ENCODE measurements at places on chromosomes 12 and 14.

GRCh38 chr12:11673666-11674461 lies 24.4 kb downstream of the ETV6 start:
- DNase-seq = no peak

GRCh38 chr14:69968681-69969080 lies 89.5 kb downstream of the SMOC1 start:
- DNase-seq = no peak

GRCh38 chr12:80936642-80937390 lies 918 bp downstream of the LIN7A start:
- DNase-seq = no peak

- DNase-seq = no peak
Measured at GRCh38 chr14:95330591-95331370, 11.1 kb upstream of the CLMN start.

DNA sequence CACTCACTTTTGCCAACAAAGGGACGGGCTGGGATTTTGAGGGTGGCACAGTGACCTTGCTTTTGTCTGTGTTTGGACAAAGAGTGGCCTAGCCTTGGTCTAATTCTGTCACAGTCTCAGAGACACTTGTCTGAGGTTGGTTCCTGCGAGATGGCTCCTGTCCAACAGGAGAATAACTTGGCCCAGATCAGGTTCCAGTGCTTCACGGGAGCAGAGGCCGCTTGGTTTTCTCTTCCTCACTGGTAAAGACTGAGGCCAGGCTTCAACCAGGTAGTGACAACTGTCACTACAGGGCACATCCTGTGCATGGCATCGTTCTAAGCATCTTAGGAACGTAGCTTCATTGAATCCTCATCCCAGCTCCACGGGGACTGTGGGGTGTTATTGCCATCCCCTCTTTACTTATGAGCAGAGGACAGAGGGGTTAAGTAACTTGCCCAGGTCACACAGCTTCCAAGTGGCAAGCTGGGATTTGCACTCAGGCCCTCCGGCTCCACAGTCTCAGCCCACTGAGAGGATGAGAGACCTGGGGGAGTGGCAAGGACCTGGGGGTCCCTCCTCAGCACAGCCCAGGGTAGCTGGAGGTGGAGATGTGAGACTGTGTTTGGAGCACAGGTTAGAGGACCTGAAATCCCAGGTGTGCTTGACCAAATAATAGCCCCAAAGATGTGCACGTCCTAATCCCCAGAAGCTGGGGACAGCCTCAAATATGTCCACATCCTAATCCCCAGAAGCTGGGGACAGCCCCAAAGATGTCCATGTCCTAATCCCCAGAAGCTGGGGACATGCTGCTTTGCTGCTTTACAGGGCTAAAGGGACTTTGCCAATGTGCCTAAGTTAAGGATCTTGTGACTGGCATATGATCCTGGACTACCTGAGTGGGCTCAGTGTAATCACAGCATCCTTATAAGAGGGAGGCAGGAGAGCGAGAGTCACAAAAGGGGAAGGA lies 179.2 kb upstream of the RTL1 start:
- no peak for DNase-seq

- DNase-seq = no peak
Measured at GRCh38 chr12:81181691-81182090, 103.8 kb downstream of the ACSS3 start.

GRCh38 chr14:70006699-70007098 lies 127.5 kb downstream of the SMOC1 start:
- no peak for DNase-seq

- no peak for DNase-seq
Measured at GRCh38 chr12:129530984-129531383, 372.8 kb downstream of the TMEM132D start.

- no peak for DNase-seq
Measured at GRCh38 chr12:92529944-92530343, 172.8 kb upstream of the PLEKHG7 start.

- DNase-seq = no peak
Measured at GRCh38 chr14:20622816-20623291, 18.6 kb downstream of the OR6S1 start.

DNA sequence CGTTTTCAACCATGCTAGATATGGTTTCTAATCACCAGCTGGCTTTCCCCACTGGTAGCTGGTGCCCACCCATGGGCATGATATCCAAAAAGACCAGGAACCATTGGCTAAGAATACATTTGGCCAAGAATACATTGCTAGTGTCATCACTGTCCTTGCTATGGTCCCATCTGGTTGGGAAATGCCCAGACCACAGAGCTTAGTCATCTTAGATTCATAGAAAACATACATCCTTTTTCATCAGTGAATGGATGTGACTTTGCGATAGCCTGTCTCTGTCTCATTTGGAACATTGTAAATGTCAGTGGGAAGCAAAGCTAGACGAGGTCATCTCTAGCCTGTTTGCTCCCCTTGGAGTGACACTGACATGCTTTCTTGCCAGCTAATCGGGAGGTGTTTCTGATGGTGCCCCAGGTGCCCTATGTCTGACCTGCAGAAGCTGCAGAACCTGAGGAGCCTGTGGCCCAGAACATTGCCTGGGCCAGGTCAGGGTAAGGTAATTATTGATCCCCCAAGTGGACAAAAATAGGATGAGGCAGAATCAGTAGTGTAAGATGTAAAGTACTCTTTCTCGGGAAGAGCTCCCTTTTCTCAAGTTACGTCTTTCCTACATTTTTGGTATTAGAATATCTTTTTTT lies 194.8 kb downstream of the SLC41A2 start:
- no peak for DNase-seq

DNA sequence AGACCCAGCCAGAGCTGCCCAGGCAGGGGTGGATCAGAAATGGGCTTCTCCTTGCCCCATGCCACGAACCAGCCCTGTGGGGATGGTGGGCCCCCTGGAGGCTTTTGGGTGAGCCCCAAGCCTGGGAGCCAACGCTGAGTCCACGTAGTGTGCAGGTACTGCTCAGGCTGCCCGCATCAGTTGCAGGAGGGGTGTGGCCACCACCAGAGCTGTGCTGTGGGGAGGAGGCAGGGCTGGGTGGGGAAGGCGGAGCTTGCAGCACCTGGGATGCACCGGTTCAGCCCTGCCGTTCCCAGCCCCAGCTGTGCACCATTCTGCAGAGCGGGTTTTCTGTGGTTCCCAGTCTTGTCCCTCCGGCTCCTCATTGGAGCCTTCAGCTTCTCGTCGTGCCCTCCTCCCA lies 36.3 kb downstream of the IL31 start:
- DNase-seq = no peak

DNA sequence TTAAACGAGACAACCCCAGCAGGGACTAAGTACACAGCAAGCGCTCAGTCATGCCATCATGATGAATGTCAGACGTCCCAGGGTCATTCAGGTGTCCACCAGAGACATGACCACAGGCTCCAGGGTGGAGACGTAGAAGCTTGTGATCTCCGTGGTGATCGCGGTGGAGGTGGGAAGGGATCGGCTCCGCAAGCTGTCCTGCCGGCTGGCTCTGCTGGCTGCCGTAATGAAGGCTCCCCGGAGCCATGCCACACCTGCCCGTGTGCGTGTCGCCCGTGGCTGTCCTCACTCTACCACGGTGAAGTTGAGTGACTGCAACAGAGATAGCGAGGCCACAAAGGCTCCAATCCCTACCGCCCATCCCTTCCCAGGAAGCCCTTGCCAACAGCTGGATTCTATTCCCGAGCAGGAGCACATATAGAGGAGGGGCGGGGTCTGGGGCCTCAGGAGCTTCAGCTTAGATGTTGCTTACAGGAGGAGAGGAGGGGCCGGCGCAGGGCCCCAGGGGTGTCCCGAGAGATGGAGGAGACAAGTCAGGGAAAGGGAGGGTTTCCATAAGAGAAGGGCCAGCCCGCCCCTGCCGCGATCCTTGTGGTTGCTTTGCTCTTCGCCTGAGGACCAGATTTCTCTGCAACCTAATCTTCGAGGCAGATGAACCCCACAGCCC lies 332.6 kb upstream of the SFSWAP start:
- no peak for DNase-seq

DNA sequence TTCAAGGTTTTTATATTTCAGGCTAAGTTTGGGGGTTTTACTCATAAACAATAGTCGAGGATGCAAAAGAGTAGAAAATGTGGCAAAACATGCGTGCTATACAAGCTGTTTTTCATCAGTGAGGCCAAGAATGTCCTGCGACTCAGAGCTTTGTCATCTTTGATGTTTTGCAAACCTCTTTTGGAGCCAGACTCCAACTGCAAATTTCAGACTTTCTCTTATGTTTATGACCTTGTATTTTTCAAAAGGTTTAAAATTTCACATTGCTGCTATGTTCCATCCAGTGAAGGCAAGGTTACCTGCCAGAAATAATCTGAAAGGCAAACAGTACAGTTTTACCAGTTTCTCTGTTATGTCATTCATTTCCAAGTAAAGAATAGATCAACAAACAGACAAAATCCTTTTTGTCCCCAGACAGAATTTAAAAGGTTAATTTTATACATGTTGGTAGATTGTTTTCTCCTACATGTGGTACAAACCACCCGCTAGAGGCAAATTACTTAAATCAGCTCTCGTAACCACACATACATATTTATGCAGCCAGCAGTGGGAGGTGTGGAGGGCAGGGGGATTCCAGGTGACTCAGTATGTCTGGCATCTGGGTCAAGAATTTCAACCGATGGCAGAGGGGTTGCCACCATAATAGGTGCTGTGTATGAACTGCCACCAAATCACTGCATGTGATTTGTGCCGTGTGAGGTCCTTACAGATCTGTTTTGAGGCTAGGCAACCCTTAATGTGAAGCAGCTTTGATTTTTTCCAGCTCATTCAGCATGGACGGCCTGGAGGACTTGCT lies 119.8 kb upstream of the CPM start:
- DNase-seq = peak; percentile 26

- no peak for DNase-seq
Measured at GRCh38 chr12:59834659-59835474, 239.0 kb downstream of the SLC16A7 start.

- DNase-seq = no peak
Measured at GRCh38 chr12:75856235-75856634, 175.3 kb downstream of the PHLDA1 start.

DNA sequence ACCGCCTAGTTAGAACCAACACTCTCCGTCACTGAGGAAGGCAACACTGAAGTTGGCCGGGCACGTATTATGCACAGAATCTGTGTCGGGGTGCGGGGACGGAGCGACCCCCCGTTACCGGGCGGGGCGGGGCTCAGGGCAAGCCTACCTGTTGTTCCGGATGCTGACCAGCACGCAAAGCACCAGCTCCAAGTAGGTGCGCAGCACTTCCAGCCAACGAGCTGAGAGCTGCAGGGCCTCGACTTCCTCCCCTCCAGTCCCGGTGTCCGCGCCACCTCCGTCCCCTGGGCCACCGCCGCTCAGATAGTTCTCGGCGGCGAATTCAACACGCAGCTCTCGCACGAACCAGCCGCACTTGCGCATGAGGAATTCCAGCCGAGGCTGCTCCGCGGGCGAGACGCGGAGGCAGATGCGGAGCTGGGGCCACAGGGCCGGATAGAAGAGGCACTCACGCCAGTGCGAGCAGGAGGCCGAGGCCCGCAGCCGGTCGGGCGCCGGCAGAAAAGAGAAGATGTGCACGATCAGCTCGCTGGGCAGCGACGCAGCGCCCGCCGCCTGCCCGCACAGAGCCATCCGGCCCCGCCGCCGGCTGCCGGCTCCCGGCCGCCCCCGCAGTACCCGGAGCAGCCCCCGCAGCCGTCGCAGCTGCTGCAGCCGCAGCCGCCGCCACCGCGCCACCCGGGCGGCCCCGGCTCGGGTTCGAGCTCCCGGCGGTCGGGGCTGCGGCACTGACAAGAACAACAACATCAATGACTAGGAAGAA lies 636 bp downstream of the FBXO33 start:
- peak; percentile 8 for DNase-seq

DNA sequence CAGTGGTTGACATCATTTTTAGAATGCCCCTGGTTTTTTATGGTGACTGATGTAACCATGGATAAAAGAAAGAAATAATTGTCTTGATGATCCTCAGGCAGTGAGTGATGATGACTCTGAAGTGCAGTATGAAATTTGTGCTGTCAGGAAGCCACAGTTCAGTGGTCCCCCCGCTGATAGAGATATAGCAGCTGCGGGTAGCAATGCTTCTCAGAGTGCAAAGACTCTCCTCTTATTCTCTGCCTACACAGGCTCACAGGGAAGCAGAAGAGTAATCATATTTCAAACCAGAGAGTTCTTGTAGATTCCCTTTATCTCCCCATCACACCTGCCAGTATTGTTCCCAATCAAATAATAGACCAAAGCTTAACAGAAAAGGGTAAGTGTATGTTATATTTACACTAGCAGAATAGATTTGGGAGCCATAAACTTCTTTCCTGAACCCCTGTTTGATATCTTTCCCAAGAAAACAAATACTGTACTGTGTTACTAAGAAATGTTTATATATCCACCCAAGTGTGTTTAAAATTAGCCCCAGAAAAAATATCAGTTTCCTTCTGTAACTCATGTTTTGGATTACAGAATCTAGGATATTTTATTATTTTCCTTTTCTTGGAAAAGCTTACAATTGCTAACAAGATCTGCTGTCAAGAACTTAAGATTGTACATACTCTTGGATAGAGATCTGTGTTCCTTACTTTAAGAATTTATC lies 1817.4 kb upstream of the FLRT2 start:
- DNase-seq = no peak

- DNase-seq = no peak
Measured at GRCh38 chr14:78805570-78805969, 635.4 kb downstream of the NRXN3 start.

- DNase-seq = no peak
Measured at GRCh38 chr12:116395396-116395795, 117.9 kb upstream of the MED13L start.

DNA sequence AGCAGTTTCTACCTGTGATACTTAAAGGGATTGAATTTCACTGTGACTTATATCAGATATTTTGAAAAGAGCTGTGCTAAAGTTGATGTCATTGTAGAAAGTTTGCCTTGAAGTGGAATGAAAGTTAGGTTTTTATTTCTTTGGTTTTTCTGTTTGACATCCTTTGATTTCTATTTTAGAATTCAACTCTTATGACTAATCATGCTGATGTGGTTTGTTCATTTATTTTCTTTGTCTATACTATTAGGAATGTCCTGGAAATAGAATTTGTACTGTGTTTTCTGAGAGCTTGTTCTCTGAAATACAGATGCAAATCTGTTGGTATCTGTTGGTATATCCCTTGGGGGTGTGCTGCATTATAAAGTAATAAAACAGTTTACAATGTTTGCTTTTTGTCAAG lies 3.3 kb downstream of the CNOT2 start:
- DNase-seq = no peak

DNA sequence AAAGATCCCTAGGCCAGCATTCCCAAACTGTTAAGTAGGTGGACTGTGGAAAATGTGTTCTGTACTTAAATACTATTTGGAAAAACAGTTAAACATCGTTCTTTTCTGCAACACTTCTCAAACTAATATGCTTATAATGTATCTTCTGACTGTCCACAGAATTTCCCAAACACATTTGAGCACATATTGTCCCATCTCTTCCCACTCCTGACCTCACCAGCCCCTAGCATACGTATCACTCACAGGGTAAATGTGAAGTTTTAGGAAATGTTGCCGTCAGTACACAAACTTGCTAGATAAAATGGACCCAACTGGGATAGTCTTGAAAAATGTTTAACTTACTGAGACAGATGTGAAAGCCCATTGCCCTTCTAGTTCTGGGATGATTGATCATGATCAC lies 27.7 kb downstream of the ARID2 start:
- no peak for DNase-seq

GRCh38 chr12:109951136-109951535 lies 45.0 kb downstream of the GIT2 start:
- no peak for DNase-seq

- no peak for DNase-seq
Measured at GRCh38 chr12:131916306-131917138, 12.6 kb upstream of the PUS1 start.

- DNase-seq = no peak
Measured at GRCh38 chr12:3365463-3366411, 125.3 kb upstream of the PRMT8 start.

Data from activated CD8-positive, alpha-beta memory T cell treated with anti-CD3 and anti-CD28 coated beads for 4 hours (primary cell).